ENCODE measurements at places on chromosomes 1 and 21.

GRCh38 chr1:33482412-33482811 is 10.0 kb downstream of the ZSCAN20 start:
- DNase-seq: no peak

DNA sequence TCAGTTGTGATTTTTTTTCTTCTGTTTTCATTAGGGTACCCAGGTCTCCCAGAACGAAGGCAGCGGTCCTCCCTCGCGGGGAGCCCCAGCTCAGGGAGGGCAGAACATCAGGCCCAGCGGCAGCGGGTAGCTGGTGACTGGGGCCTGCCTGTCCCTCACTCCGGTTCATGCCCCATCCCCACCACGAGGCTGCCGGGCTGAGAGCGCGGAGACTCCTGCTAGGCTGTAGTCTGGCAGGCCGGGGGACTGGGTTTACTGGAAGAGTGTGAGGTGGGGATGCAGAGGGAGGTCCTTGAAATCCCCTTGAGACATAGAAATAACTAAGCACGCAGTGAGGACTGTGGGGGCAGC is 10.5 kb downstream of the BRINP2 start:
- no peak for DNase-seq

- no peak for DNase-seq
Observed at GRCh38 chr1:229148041-229148671, 122.8 kb upstream of the RAB4A start.

GRCh38 chr1:186231861-186232436 is 143.1 kb downstream of the TPR start:
- DNase-seq: no peak

GRCh38 chr1:34906756-34907155 is 22.7 kb downstream of the DLGAP3 start:
- no peak for DNase-seq

DNA sequence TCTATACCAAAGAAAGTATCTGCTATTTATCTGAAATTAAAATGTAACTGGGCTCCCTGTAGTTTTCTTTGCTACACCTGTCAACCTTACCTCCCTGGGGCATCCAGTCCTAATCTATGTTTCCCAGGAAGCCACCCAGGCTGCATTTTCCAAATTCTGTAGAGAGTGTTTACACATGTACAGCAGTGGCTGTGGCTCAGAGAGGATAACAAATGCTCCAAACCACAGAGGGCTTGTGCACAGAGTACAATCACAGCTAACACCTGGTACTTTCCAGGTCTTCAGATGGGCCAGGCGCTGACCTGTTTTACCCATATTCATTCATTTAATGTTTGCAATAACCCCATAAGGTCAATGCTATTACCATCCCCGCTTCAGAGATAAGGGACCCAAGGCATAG is 146.5 kb upstream of the TNR start:
- DNase-seq: no peak

DNA sequence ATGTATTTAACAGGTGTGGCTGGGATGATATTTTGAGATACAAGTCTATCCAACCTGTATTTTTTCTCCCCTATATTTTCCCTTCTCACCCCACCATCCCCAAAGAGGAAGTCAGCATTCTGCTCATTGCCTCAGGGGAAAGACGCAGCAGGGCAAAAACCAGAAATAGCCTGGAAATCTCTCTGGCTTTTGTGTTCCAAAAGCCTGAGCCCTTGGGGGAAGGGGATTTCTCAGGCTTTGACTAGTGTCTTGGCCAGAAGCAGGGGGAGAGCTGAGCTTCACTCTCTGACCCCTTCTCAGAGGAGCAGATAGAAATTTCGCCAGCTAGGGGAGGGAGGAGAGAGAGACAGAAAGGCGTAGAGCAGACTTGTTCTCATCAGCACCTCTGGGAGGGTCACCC is 244.7 kb downstream of the RRAGC start:
- no peak for DNase-seq

- DNase-seq: no peak
Observed at GRCh38 chr1:39544327-39544726, 32.3 kb downstream of the PABPC4 start.

GRCh38 chr1:181313466-181313865 is 169.9 kb upstream of the CACNA1E start:
- DNase-seq: no peak

DNA sequence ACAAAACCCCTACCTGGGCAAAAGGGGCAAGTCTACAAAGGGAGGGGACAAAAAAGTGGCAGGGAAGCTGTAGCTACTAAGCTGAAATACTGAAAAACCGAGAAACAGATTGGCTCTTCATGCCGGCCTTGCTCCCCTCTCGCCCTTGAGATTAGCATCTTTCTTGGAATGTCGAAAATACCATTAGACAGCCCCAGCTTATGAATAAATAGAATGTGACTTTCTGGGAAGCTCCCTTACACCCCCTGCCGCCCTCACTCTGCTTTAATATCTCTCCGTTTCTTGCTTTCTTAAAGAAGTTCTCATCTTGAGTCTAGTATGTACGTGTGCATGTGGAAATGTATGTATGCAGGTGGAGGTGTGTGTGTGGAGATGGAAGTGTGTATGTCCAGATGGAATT is 14.1 kb downstream of the TRAF3IP3 start:
- no peak for DNase-seq

- DNase-seq: no peak
Observed at GRCh38 chr1:119008483-119009311, 20.6 kb upstream of the TBX15 start.

GRCh38 chr1:192547501-192547900 is 28.1 kb upstream of the RGS1 start:
- no peak for DNase-seq

- no peak for DNase-seq
Observed at GRCh38 chr1:43511394-43511793, 19.3 kb upstream of the PTPRF start.

DNA sequence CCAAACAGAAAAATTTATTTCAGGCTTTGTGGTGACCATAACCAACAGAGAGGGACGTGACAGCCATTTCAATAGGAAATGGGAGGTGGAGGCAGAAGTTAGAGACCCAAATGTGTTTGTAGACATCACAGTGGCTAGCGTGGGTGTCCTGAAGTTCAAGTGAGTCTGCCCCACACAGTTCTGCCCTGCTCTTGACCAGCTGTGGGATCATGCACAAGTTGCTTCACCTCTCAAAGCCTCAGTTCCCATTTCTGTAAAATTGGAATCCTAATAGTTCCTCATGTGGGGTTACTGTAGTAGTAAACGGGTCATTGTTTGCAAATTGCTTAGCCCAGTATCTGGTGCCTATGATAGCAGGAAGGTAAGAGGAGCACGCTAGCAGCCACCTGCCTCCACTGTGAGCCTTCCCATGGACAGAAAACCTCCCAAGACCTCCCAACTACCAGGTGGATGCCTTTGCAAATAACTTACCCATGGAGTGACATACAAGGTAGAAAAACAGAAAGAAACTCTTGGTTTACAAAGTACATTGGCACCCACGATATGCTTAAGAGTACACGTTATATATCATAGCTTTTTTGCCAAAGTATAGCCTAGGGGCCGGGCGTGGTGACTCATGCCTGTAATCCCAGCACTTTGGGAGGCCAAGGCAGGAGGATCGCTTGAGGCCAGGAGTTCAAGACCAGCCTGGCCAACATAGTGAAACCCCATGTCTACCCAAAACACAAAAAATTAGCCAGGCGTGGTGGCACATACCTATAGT is 29.1 kb downstream of the FHAD1 start:
- DNase-seq: no peak

DNA sequence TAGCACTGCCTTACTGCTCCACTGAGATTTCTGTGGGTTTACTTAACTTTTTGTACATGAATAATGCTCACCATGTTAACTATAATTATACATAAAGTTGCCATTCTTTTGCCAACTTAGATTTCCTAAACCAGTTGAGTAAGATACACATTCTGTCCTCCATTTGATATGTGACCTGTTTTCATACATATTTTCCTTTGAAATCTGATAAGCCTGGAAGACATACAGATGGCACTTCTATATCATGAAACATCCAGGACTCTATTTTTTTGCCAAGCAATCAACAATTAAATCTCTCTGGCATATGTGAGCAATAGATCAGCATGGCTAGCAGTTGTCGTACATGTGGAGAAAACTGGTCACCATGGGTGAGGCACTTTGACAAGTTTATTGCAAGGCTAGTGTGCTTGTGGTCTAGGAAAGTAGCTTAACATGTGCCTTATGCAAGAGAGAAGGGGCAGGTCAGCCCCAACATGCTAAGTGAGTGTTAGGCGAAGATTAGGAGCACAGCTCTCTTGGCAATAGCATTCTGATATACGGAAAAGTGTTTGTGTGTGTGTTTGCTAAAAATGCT is 14.2 kb downstream of the PRRX1 start:
- no peak for DNase-seq

GRCh38 chr1:227268943-227269342 is 49.3 kb downstream of the CDC42BPA start:
- no peak for DNase-seq

GRCh38 chr1:196029410-196029809 is 578.8 kb downstream of the KCNT2 start:
- DNase-seq: no peak

All from activated CD8-positive, alpha-beta memory T cell treated with anti-CD3 and anti-CD28 coated beads, Interleukin-2, amount 10 ng/mL, durations not matched to agents 7 days and 5 days (primary cell).